ENCODE measurements at places on chromosomes 2 and 18.

DNA sequence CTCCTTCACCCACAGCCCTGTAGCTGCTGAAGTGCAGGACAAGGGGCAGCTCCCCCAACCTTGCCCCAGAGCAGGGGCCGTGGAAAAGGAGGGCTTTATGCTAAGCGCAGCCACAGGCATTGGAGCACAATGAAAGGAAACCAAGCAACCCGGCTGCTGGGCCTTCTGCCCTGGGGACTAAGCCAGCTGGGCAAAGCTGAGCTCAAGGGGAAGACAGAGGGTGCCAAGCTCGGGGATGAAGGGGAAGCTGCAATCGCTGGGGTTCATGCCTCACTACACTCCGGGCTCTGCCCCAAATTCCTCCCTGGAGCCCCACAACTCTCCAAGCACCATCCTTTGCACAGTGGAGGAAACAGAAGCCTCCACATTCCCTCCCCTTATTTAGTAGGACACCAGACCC, 12.4 kb downstream of the SFXN5 start:
- no peak for DNase-seq

- no peak for DNase-seq
Measured at GRCh38 chr2:37721201-37721560, 49.7 kb upstream of the CDC42EP3 start.

GRCh38 chr18:7467708-7468466, 99.2 kb upstream of the PTPRM start:
- no peak for DNase-seq

- peak; percentile 37 for DNase-seq
Measured at GRCh38 chr2:128635361-128635900, 316.8 kb upstream of the HS6ST1 start.

- no peak for DNase-seq
Measured at GRCh38 chr2:201357221-201357620, at the start of gene FLACC1. Gene FLACC1 (minus strand): TSS chr2:201357345. CDS start chr2:201351404, 5,941 bp downstream.
